Fibroblast of upper back skin (primary cell): ENCODE measurements at places on chromosomes 4 and X.

GRCh38 chr4:95546866-95547714, 1.7 kb downstream of the UNC5C start:
- no peak for DNase-seq

DNA sequence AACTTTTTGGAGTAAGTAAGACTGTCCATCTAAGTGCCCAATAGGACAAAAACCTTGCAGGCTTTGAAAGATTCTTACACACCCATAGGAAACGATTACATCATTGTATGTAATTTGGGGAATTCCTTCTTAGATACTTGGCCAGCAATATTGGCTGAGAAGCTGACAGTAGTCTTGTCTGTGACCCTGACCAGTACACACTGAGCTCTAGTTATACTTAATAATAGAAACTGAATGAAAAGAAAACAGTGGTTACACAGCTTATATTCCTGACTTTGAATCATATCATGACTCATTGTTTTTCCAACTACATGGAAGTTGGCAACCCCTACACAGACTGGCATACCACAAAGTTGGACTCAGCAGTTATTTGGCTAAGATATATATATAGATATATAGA, 7.1 kb upstream of the TLR2 start:
- DNase-seq = peak; percentile 55

DNA sequence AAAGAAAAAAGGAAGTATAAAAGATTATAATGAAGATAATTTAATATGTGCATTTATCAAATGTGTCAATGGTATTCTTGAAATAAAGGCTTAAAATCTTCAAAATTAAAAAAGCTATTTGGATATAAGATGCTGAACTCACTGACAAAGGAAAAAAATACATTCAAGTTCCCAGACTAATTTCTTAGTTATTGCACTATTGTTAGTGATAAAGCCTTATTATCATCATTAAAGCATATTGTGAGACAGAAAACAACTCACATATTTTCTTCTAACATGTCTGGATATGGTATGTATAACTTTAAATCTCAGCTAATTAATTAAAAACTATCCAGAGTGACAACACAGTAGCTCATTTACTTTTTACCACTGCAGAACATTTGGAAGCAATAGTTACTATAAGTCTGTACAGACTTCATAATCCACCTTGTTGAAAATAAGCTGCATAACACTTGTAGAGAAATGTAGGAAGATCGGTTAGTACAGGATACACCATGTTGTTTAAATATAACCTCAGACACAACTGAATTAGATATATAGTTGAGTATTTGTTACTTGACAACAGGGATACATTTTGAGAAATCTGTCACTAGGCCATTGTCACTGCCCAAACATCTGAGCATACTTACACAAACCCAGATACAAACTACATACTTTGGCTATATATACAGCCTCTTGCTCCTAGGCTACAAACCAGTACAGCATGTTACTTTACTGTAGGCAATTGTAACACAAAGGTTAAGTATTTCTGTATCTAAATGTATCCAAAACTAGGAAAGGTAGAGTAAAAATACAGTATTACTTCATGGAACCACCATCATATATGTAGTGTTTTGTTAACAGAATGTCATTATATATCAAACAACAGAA, 12.8 kb upstream of the FAM200B start:
- no peak for DNase-seq

GRCh38 chr4:180766944-180767729, 1476.1 kb upstream of the TENM3 start:
- DNase-seq = no peak

- DNase-seq = no peak
Observed at GRCh38 chrX:10569946-10570345, 50.4 kb downstream of the MID1 start.

DNA sequence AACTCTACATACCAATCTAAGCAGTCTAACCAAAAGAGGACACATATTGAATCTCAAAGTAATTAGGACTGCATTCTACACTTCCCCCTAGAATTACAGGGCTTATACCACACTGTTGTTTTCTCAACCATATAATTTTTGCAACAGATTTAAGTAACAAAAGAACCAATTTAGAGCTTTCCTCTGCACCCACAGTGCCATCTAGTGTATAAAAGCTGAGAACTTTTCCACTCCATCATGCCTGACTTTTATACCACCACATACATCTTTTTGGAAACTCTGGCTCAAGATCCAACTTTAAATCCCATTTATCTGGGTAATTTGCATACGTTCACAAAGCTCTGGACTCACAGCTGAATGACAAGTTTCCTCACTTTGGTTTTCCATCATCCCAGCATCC, 99.5 kb downstream of the EFHC2 start:
- peak; percentile 20 for DNase-seq

- peak; percentile 32 for DNase-seq
Observed at GRCh38 chr4:123353656-123354055, 42.9 kb upstream of the SPRY1 start.

GRCh38 chr4:3472411-3473141, 9.5 kb downstream of the DOK7 start:
- DNase-seq = no peak
